NCI-H69 (cell line): ENCODE measurements at places on chromosomes 1 and 21.

GRCh38 chr1:3779265-3779911 is 6.8 kb downstream of the SMIM1 start:
- DNase-seq, result no peak

DNA sequence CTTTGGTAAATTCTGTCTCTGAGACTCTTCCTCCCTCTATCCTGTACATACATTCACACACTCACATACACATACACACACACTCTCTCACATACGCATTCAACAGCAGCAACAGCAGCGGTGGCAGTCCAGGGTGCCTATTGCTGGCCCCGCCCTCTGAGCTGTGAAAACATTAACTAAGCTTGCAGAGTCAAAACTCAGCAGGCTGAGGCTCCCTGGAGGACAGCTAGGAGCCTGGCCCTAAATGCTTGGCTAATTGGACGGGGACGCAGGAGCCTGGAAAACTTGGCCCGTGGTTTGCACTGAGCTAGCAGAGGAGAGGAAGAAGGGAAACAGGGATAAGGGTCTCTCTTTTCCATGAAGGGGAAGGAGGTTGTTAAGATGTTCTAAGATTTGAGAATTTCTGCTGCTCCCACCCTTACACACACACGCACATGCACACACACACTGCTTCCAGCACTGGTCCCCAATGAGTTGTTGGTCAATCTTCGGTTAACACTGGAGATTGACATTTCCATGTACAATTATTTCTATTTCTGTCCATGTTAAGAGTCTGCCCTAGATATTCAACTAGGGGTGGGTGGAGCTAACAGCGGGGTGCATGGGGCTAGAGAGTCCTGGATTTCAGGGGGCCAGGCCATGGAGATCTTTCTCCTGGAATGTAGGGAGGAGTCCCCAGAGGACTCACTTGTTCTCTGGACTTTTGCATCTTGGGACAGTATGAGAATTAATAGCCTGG is 94.2 kb downstream of the PLXNA2 start:
- DNase-seq, result peak; percentile 94

- peak; percentile 30 for DNase-seq
Measured at GRCh38 chr1:160942926-160943325, 11.7 kb downstream of the ITLN2 start.

DNA sequence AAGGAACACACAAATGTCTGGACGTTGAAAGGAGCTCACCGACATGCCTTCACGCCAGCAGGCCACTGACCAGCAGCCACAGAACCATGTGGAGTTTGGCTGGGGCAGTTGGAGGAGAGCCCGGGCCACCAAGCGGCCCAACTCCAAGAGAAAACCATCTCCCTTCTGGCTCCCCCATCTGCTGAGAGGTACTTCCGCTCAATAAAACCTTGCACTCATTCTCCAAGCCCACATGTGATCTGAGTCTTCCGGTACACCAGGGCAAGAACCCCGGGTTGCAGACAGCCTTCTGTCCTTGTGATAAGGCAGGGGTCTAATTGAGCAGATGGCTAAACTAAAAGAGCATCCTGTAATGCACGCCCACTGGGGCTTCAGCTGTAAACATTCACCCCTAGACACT is 24.4 kb downstream of the RGS4 start:
- peak; percentile 61 for DNase-seq

DNA sequence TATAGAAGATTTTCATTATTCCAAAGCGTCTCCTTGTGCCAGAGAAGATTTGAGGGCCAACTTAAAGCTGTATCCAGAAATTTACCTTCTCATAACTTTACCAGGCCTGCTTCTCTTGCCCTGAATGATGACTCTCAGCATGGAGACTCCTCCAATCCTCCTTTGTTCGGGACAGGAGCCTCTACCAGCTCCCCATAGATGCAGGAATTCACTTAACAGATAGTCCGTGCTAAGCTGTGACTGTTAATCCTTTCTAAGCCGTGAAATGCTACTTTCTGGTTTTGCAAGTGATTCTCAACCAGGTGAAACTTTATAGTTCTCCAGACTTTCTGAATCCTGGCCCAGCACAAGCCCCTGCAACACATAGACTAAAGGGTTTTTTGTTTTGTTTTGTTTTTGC is 31.8 kb upstream of the KCND3 start:
- no peak for DNase-seq

GRCh38 chr21:45987121-45987711 is 5.6 kb downstream of the COL6A1 start:
- DNase-seq, result no peak

DNA sequence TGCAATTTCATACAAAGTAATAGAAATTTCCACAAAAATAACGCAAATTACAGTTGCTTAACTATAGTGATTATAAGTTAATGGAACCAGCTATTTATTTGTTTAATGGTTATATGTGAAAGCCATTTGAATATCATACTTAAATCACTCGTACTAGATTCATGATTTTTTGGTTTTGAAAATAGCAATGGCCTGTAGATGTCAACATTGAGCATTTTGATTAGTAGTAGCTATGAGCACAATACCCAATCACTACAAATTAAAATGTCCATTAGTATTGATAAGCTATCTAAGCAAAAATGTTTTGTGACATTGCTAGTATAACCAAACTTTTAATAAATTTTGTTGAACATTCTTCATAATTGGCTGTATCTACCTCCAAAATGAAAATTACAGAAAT is 10.0 kb downstream of the COL24A1 start:
- peak; percentile 4 for DNase-seq

DNA sequence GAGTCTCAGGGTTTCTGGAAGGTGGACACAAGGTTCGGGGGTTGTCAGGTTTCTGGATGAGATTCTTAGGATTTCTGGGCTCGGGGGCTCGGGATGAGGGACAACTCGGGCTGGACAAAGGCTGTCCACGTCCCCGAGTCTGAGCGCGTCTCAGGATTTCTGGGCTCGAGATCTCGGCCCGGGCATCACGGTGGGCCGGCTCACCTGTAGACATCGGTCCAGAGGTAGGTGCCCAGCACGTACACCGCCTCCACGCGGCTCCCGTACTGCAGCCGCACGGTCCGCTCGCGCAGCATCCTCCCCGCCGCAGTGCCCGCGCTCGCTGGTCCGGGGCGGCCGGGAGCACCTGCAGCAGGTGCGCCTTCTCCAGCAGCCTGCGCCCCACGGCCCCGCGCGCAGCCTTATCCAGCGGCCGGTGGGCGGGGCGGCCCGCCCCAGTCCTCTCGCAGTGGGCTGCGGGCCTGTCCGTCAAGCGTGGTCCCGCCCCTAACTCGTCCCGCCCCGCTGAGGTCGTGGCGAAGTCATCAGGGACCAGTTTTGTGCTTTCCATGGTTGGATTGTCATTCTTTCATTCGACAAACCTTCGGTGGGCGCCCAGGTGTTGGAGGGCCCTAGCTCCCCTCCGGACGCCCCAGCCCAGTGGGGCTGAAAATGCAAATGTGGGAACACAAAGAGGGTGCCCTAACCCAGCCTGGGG is at the start of gene PADI2:
Gene PADI2, minus strand, starts transcription at position 376 of the 697 bp plus-strand sequence. Its CDS starts 80 bp downstream, at position 296.
- peak; percentile 55 for DNase-seq

DNA sequence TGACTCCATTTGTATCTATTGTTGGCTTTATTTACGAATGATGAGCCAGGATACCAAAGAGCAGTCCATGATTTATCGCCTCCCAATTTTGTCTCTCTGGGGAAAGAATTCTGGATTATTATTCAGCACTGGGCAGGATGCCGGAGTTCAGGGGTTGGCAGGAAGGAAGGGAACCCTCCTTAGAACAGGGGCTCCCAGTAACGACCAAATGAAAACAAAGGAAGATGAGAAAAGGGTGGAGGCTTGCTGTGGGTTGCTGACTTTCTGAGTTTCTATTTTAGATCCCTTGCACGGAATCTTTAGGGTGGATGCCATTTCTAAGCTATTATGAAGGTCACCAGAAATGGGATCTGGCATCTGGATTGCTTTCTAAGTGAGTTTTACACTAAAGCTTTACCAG is 231.2 kb upstream of the LYPLAL1 start:
- DNase-seq, result no peak

DNA sequence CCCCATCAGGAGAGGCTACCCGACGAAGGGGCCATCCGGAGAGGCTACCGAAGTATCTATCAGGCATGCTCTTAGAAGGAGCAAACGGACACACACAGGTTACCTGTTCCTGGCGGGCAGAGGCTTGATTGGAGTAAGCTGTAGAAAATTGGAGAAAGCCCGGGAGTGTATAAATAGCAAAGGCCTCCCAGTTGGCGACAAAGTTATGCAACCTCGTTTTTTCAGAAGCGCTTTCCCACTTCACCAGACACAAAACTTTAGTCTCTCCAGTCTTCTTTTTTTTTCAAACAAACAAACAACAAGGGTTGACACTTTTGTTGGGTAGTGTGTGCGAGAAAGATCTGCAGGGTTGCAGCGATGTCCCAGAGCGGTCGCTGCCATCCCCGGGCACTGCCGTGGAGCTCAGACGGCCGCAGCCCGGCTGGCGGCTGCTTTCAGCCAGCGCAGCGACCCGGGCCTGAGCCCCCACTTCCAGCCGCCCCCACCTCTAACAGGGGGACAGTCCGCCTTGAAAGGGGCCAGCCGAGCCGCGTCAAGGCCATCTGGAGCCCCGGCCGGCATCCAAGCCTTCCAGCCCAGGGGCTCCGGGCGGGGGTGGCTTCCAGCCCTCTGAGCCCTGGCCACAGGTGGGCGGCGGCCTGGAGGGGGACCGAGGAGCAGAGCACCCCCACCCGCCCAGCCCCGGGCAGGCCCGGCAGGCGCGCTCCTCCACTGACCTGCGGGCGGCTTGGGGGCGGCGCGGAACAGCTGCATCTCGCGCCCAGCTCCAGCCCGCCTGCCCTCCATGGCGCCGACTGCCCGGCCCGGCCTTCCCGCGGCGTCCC is 616 bp downstream of the MCOLN3 start:
- DNase-seq, result peak; percentile 57
